SK-N-SH (cell line): ENCODE measurements at places on chromosomes 7 and 10.

DNA sequence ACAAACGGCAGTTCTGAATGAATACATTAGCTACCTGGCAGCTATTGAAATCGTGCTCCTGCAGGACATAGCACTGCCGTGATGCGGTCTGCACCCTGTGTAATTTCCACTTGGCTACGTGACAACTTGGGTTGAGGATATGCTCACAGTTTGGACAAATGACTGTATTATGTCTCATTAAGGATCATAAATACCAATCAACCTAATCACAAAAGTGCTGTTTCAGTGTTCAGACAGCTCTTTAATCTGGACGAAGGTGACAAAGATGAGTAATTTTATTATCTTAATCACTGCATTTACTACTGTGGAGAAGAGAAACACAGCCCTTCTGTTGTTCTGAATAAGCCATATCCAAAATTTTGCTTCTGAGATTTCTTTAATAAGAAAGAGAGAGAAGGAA, 210.8 kb upstream of the PFKP start:
- no peak for DNase-seq

- DNase-seq: no peak
These were observed 243.9 kb downstream of the REEP3 start for GRCh38 chr10:63765126-63765525.

DNA sequence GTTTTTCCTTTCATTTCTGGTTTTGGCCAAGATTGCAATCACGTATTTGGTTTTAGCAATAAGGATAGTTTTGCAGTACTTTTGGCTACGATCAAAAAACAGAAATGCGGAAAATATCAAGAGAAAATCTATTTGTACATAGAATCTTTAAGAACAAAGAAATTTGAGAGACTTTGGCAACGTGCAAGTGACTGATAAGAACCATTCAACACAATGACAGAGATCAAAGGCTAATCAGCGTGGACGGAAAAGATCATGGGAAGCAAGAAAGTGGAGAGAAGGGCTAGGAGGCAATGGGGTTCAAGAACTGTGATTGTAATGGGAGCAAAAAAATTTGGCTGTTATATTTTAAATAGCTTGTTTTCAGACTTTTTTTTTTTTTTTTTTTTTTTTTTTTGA, 16.2 kb upstream of the LRRN3 start:
- DNase-seq: no peak

- DNase-seq: no peak
These were observed 172.5 kb downstream of the CCDC7 start for GRCh38 chr10:32618482-32618881.

GRCh38 chr7:2927592-2927991, 83.5 kb upstream of the GNA12 start:
- peak; percentile 25 for DNase-seq

DNA sequence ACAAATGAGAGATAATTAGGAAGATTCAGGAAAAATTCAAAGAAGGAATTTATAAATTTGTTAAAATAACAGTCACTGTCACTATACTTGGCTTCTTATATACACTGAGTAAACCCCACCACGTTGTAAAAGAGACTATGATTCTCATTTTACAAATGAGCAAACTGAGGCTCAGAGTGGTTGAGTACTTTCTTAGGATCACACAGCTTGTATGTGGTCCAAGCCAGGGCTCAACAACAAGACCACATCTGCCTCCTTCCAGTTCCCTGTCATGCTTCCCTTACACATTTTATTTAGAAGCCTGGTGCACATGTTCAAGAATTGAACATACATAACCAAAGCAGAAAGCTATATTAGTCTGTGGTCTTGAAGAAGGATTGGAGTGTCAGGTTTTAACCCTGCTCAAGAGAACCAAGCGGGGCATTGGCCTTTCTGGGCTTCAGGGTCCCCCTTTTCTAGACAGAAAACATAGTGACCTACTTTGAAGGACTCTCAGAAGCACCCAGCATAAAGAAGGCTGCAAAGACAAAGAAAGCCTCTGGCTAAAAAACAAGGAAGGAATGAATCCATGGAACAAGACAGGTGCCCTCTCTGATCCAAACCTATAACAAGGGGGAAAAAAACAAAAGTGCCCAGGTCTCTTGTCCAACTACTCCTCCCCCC, 846 bp downstream of the MRLN start:
- DNase-seq: no peak

DNA sequence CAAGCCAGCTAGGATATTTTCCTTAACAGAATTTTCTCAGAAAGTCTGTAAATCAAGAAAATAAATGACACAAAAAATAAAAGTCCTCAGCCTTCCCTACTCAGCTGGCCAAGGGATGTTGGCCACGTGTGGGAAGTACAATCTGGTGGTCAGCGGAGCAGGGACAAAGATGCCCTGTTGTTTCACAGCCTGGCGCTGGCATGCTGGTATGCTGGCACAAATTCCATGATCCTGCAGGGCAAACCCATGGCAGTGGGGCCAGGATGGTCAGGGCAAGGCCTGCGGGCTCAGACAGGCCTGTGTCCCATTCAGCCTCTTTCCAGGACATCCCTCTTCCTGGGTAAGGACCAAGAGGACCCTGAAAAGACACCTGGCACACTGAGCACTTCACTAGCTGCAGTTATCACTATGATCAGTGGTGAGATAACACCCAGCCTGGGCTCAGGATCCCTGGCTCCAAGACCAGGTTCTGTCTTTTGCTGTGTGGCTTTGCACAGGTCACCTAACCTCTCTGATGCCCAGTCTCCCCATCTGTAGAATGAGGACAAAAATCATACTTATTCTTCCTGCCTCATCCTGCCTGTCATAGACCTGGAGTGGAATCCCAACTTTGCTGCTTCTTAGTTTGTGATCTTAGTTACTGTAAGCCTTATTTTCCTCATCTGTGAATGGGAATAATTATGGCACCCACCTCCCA, 10.8 kb upstream of the HSPA12A start:
- no peak for DNase-seq

DNA sequence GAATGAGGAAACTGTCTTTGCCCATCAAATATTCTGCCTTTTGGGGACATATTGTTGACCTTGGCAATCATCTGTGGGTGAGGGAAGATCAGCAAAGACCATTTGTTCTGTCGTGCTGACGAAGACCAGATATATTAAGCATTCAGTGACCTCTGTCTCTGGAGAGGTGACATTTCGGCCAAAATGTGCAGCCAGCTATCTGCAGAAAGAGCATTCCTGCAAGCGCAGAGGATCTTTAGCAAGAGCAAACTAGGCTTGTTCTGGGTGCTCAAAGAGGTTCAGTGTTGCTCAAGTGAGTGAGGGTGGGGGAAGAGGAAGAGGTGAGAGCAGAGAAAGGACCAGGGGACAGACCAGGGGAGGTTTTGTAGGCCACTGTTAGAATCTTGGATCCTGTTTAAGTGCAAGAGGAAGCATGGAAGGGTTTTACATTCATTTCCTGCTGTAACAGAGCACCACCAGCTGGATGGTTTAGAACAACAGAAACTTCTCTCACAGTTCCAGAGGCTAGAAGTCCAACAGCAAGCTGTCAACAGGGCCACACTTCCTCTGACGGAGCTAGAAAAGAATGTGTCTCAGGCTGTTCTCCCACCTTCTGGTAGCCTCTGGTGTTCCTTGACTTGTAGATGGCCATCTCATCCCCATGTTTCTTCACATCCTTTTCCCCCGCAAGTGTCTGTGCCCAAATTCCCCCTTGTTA, 11.2 kb downstream of the C10orf120 start:
- DNase-seq: no peak

DNA sequence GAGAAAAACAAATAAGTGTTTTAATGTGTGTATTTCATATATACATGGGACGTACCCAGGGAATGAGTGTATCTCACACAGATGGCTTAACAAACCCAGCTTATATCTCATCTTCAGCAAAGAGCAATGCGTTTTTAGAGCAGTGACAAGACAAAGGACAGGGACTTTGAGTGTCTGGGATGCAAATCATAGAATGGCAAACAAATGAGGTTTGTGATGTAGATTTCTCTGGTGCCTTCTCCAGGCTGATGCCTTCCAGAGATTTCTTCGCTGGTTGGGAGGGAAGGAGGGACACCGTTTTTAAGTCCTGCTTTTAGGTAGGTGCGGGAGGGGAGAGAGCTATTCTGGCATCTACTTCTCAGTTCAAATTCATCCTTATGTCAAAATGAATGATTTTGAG, 16.6 kb downstream of the LANCL2 start:
- no peak for DNase-seq
